ENCODE measurements at places on chromosomes 2 and 18.

GRCh38 chr2:15588329-15588919 is 3.2 kb upstream of the DDX1 start:
- DNase-seq, result no peak

- DNase-seq, result no peak
Observed at GRCh38 chr2:17793296-17793695, 23.0 kb upstream of the MSGN1 start.

DNA sequence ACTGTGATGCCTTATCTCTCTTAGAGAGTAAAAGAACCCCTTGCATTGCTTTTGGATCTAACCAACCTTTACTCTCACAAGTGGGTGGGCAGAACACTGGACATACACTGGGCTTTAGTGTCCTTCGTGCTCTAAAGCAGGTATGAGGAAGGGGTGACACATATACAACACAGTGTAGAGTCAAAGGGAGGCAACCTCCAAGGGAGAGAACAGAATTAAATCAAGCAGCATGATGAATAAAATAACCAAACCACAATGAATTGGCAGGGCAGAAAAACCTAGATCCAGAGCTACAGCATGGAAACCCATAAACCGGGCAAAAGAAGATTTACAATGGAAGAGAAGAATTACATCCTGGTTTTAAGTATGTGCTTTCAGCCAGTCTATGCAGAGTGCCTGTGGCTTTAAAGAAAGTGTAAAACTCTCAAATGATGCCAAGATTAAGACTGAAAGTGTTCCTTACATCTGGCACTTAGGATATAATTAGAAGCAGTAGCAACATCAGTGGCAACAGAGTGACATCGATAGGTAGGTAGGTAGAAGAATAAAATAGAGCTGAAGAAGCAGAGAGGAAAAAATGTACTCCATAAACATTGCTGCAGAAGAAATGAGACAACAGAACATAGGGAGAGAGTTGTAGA is 191.7 kb upstream of the ZC3H15 start:
- DNase-seq, result no peak

GRCh38 chr18:429030-429429 is 71.5 kb downstream of the COLEC12 start:
- DNase-seq, result no peak

DNA sequence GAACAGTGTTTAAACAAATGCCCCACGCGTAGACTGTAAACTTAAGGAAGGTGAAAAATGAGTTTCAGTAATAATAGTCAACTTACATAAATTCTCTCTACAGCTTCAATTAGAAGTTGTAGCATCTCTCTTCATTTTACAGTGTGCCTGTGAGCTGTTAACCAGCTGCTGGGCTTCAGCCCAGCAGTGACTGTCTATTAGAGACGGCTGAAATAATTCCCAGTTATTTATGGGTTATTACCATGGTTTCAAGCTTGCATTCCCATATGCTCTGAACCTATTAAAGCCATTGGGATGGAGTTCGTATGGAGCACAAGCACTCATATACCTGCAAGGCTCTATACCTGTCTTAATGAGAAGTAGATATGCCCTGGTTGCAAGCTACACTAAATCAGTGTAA is 501.1 kb downstream of the CNTNAP5 start:
- no peak for DNase-seq

DNA sequence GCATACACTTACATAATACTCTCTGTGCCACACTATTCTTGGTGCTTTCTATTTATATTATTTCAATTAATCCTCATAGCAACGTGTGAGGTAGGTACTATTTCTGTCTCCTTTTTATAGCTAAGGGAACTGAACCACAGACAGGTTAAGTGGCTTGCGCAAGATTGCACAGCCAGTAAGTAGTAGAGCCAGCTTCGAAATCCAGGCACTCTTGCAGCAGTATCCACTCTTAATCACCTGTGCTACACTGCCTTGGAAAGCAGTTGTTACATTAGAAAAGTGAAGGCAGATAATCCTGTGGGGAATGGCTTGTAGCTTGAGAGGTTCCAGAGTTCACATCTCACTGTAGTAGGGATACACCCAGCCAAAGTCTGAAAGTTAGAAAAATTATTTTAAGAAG is 198.3 kb downstream of the LDLRAD4 start:
- no peak for DNase-seq

GRCh38 chr2:27703638-27704341 is 40.1 kb downstream of the SLC4A1AP start:
- peak; percentile 55 for DNase-seq

DNA sequence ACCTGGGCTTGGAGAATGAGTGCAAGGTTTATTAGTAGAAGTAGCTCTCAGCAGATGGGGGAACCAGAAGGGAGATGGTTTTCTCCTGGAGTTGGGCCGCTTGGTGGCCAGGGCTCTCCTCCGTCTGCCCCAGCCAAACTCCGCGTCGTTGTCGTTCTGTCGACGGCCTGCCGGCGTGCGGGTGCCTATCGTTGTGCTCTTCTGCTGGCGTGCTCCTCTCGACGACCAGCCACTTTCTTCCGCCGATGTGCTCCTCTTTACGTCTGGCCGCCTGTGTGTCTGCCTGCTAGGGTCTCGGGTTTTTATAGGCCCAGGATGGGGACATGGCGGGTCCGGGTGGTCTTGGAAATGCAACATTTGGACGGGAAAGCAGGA is 119.1 kb downstream of the BMPR2 start:
- no peak for DNase-seq

- no peak for DNase-seq
Observed at GRCh38 chr2:118954297-118955060, 12.5 kb downstream of the MARCO start.

DNA sequence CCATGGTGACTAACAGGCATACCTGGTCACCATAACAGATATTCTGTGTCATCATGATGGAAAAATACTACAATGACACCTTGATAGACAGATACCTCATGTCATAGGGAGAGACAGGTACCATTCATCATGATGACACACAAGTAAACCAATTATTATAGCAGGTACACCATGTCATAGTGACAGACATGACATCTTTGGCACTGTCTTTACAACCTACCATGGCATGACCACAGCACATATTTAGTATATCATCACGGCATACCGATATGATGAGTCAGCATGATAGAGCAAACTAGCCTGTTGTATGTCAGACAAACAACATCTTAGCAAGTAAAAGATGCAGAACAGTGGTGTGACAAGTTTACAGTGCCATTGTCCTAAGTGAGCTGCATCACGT is 101.3 kb upstream of the KLHL29 start:
- DNase-seq, result no peak

GRCh38 chr2:146754606-146755005 is 1090.2 kb upstream of the ACVR2A start:
- no peak for DNase-seq

GRCh38 chr2:46966576-46966975 is 51.0 kb upstream of the MCFD2 start:
- no peak for DNase-seq

DNA sequence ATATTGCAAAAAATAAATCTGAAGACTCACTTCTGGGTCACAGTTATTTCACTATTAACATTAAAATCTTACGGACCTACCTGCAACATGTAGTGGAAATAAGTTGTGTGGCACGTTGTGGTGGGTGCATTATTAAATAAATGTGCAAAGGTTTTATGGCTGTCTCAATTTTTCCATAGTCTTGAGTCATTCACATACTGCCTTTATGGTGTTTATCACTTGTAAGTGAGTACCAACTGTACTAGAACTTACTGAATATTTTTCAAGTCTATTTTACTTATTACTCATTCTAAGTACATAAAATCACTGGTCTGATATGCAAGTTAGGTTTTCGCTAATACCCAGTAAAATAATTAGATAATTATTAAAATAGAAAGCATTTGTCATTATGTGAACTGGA is 47.6 kb upstream of the SLC30A6 start:
- no peak for DNase-seq
